ENCODE measurements at places on chromosomes 4 and X.
A peak's percentile ranks its signal among the peaks of the same experiment; 100 is the strongest.

DNA sequence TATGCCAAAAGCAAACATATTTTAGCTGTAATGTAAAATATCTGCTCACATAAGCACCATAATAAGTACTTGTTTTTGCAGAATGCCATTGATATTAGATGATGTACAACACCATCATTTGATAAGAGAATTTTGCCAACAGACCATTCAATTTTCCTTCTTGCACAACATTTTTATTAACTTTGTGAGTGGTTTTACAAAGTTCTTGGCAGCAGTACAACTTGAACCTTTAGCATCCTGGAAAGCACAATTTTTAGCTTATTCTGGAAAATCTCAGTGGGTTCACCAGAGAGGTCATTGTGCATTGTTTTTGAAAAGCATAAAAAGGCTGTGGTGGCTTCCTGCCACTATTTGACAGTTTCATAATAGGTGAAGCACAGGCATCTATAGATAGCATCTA is 26.4 kb upstream of the REPS2 start:
- no peak for DNase-seq

- DNase-seq, result no peak
Measured at GRCh38 chr4:141388481-141388880, 167.8 kb downstream of the ZNF330 start.

DNA sequence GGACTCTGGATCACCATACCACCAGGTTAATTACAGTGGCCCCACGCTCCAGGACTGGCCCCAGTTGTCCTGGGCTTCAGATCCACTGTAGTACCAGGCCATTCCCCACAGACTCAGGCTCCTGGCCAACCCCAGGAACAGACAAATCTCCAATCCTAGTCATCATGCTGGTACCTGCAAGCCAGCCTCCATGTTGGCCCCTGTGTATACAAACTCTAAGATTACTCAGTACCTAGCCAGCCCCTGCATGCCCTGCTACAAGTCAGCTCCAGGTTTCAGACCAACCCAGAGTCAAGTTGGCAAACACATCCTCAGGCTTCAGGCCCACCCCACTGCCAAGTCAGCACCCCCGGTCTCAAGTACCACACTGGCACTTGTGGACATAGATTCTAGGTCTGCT is 85.9 kb downstream of the KLF8 start:
- no peak for DNase-seq

DNA sequence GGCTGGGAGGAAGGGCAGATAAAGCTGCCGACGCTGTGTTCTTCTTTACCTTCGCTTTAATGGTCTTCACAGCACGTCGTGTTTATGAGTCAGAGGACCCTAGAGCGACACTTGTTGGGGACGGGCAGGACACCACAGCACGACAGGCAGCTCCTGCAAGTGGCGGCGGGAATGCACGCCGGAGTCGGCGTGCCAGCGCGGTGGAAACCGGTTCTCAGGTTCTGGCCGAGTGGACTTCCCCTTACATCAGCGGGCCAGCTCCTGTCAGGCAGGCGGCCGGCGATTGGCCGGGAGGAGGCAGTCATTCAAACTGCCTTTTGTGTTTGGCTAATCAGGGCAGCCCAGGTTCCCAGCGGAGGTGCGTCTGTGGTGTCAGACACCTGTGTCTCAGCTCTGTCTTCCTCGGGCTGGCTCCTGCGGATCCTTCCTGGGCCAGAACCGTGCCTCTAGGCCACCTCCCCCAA is 150.9 kb downstream of the SHROOM3 start:
- peak; percentile 94 for DNase-seq

GRCh38 chrX:78923198-78924015 is 21.8 kb upstream of the P2RY10 start:
- no peak for DNase-seq

DNA sequence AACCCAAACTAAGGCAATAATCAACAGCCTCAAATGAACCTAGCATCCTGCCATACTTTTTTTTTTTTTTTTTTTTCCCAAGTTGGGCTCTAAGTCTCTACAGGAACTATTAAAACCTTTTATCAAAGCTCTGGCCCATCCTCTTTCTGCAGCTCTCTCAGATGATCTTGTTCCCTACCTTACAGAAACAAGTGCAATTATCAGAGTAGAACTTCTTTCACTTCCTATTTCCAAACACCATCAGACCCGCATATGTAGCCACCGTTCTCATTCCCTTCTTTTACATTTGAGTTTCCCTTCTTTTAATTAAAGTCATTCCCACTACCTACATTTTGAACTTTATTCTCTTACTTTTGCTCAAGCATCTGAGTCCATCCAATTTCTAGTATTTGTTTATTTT is 690.6 kb downstream of the DMD start:
- no peak for DNase-seq

GRCh38 chr4:19557161-19557560 is 694.5 kb upstream of the SLIT2 start:
- DNase-seq, result no peak

GRCh38 chrX:139204571-139204897 is 326.0 kb upstream of the F9 start:
- no peak for DNase-seq

- no peak for DNase-seq
Measured at GRCh38 chr4:48475770-48476169, 7.4 kb upstream of the SLC10A4 start.

- DNase-seq, result no peak
Measured at GRCh38 chr4:85209161-85209560, 242.7 kb upstream of the WDFY3 start.

DNA sequence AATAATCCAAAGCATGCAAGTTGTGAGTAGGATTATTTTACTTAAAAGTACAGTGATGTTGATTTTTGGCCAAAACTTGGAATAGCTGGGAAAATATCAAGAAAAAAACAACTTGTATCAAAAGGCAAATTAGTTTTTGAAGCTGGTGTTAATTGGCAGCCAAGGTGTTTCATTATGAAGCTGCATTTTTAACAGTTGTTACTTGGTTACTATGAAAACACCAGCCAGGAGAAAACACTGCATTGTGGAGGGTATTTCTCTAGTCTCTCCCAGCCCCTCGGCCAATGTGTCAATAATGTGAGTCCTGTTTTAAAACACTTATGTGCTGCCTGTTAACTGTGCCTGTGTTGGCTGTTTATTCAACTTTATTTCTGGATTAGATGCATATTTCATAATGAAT is 733.4 kb downstream of the ADGRL3 start:
- no peak for DNase-seq

GRCh38 chr4:169239221-169239905 is 31.4 kb downstream of the SH3RF1 start:
- DNase-seq, result no peak

- DNase-seq, result no peak
Measured at GRCh38 chr4:185412412-185412811, 13.4 kb downstream of the UFSP2 start.

GRCh38 chrX:133090236-133090809 is 6.6 kb downstream of the USP26 start:
- no peak for DNase-seq

DNA sequence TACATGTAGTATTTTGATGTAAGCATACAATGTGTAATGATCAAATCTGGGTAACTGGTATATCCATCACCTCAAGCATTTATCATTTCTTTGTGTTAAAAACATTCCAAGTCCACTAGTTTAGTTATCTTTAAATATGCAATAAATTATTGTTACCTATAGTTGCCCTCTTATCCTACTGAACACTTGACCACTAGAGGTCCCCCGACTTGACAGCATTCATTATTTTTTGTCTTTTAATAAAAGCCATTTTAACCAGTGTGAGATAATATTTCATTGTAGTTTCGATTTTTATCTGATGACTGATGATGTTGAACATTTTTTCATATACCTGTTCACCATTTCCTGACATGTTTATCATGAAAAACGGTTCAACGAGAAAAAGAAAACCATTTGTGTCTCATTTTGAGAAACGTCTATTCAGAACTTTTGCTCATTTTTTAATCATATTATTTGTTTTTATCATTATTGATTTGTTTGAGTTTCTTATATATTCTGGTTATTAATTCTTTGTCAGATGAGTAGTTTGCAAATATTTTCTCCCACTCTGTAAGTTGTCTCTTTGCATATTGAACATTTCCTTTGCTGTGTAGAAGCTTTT is 199.0 kb upstream of the CXXC4 start:
- DNase-seq, result no peak

- no peak for DNase-seq
Measured at GRCh38 chrX:121308276-121308805, 260.9 kb downstream of the GLUD2 start.

DNA sequence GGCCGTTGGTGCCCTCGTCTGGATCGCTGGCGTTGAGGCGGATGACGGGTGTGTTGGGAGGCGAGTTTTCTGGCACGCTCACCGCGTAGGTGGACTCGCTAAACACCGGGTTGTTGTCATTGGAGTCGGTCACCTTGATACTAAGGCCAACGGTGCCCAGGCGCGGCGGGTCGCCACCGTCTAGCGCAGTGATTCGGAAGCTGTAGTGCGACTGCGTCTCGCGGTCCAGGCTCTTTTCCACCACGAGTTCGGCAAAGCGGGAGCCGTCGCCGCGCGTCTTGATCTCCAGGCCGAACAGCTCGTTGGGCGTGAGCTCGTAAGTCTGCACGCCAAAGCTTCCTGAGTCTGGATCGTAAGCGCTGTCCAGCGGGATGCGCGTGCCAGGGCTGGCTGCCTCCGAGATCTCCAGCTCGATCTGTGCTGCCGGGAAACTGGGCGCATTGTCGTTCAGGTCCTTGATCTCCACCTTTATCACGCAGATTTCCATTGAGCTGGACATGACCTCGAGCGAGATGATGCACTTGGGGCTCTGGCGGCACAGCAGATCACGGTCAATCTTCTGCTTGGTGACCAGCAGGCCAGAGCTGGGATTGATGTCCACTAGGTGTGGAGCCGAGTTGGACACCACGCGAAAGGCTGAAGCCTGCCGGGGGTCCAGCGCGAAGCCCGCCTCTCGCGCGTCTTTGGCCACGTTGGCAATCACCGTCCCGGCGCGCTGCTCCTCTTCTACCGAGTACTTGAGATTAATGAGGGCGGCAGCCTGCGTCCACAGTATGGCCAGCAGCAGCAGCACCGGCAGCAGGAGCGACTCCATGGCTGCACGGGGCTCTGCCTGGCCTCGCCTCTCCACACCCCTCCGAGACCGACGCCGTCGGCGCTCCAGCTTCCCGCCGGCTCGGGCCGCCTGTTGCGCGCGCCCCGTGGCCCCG is 2.0 kb downstream of the PCDH19 start:
- no peak for DNase-seq

DNA sequence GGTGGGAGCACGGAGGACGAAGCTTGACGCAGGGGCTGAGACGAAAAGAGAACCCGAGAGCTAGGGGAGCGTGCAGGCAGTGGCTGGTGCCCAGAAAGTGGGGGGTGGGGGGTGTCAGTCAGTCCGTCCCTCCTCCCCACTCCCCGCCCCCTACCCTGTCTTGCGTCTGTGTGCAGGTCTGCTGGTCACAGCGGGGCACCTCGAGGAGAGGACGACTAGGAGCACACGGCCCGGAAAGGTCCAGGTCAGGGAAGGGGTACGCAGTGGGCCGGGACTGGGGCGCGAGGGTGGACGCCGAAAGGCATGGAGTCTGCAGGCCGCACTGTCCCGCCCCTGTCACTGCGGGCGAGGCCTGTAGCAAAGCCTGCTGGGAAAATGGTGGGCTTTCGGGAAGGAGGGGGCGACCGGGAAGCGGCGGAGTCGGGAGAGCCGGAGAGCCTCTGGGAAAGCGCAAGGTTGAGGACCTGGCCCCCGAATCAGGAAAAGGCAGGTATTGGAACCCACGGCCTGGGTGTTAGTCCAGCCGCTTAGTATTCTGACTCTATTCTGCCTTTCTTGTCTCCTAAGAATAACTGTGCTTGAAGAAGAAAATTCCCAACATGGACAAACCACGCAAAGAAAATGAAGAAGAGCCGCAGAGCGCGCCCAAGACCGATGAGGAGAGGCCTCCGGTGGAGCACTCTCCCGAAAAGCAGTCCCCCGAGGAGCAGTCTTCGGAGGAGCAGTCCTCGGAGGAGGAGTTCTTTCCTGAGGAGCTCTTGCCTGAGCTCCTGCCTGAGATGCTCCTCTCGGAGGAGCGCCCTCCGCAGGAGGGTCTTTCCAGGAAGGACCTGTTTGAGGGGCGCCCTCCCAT is 769 bp downstream of the TCEAL1 start:
- peak; percentile 81 for DNase-seq

GRCh38 chr4:54659749-54660535 is 2.2 kb downstream of the KIT start:
- no peak for DNase-seq

Data from upper lobe of right lung (tissue), 1 donor.